ENCODE measurements at places on chromosomes 1 and 21.
A peak's percentile ranks its signal among the peaks of the same experiment; 100 is the strongest.

DNA sequence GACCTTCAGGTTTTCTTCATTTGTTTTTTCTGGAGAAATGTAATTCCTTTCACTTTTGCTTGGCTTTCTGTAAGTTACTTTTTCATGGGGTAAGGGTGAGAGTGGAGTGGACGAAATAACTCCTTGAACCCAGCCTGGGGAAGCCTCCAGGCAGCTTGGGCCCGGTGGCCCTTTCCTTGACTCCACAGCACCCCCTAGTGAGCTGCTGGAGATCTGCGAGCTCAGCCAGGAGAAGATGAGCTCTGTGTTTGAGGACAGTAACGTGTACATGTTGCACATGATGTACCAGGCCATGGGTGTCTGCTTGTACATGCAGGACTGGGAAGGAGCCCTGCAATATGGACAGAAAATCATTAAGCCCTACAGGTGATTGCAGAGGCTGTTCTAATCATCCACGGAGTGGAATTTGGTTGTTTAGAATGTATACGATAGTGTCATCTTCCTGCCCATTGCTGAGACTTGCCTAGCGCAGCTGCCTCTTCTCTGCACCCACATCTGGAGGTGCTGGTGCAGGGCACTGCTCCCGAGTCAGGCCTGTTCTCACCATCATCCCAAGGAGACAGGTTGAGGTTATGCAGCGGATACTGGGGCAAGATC lies 51.0 kb downstream of the SMYD2 start:
- peak; percentile 39 for DNase-seq

DNA sequence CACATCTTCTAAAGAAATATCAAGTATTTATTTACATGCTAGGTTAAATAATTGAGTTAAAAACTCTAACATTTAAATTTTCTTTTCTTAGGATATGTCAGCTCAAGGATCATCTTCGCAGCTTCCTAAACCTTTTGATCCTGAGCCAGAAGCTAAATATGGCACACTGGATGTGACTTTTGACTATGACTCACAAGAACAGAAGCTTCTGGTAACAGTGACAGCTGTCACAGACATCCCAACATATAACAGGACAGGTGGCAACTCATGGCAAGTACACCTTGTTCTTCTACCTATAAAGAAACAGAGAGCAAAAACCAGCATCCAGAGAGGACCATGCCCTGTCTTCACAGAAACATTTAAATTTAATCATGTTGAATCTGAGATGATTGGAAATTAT lies 132.7 kb upstream of the SERTAD4 start:
- DNase-seq = no peak

- peak; percentile 49 for DNase-seq
Observed at GRCh38 chr1:26747048-26747447, 40.7 kb upstream of the PIGV start.

- DNase-seq = no peak
Observed at GRCh38 chr1:214901718-214902117, 180.8 kb upstream of the KCNK2 start.

GRCh38 chr1:222521299-222522104 lies 26.4 kb downstream of the HHIPL2 start:
- DNase-seq = no peak

DNA sequence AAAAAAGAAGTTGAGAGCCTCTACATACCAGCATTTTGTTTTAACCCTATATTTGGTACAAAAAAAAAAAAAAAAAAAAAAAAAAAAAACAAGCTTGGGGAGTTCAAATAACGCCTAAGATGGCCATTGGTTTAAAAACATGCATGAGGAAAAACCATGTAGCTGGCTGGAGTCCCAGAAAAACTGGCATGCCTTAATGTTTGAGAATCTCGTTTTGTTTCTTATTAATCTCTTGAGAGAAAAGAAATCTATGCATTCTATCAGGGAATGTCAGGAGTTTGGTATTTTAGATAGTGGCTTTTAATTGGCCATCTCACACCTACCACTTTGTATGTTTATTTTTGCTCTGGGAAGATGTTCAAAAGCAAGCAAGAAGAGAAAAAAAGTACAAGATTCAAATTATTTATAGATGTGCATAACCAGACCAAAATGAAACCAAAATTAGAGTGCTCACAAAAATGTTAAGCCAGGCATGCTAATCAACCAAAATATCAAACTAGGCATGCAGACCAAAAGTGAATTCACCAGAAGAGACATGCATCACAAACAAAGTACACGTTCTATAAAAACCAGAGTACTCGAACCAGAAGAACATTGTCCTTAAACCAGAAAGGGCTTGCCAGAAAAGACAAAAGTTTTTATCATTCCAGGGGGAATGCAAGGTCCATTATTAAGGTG lies 156.6 kb downstream of the AK5 start:
- no peak for DNase-seq

DNA sequence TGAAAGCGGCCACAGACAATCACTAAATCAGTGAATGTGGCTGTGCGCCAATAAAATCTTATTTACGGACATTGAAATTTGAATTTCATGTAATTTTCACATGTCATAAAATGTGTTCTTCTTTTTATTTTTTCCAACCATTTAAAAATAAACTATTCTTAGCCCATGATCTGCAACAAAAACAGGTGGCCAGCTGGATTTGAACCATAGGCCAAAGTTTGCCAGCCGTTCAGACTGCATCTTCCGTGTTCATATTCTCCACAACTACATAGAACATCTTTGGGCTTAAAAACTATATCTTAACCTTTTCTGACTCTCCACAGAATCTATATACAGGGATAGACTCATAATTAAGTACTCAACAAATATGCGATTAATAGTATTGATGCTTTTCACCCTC lies 81.2 kb upstream of the RALGPS2 start:
- no peak for DNase-seq

GRCh38 chr1:55848906-55849305 lies 633.7 kb upstream of the USP24 start:
- no peak for DNase-seq

- no peak for DNase-seq
Observed at GRCh38 chr1:28871631-28872401, 42.6 kb upstream of the EPB41 start.

- DNase-seq = no peak
Observed at GRCh38 chr21:45634511-45635183, 8.9 kb upstream of the PCBP3 start.

DNA sequence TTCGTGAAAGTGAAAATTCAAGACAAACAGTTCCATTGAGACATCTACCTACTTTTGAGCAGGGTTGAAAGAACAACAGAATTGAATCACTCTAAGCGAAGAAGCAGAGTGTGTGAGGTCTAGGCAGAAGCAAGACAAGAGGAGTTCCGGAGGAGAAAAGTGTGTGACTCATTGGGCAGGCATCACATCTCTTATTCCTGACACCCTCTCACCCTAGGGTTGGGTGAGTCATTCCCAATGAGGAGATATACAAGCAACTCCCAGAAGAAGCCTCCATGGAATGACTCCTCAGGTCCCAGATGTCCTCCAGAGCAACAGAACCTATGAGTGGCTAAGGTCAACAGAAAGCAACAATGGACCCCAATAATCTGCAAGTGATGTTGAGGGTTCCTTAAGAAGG lies 138.1 kb downstream of the TPR start:
- DNase-seq = no peak

DNA sequence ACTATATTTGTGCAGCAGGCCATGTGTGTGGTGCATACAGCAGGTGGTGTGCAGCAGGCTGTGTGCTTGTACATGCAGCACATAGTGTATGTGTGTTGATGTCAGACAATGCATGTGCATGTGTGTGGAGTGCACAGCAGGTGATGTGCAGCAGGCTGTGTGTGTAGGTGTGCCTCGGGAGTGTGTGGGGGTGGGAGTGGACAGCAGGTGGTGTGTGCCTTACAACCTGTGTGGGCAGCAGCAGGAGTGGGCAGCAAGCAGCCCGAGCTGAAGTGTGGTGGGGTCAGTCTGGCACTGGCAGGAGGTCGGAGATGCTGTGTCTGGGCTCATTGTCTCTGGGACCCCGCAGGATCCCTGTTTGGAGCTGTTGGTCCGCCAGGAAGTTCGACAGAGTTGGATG lies 29.6 kb downstream of the PTPRF start:
- no peak for DNase-seq

DNA sequence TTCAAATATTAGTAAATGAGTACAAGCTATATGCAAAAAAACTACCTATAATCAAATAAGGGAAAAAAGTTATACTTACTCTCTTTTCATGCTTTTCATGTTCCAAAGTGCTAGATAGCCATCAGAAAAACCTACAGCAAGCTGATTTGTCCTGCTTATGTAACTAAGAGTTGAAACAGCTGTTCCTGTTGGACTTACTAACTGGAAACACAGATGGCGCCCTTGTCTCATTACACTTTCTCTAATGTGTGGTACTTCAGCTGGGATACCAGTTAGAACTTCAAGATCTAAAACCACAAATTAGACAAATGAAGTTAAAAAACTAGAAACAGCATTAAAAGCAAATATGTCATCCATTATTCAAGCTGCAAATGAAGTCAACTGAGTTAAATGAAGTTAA lies 24.3 kb downstream of the AHCTF1 start:
- peak; percentile 5 for DNase-seq

DNA sequence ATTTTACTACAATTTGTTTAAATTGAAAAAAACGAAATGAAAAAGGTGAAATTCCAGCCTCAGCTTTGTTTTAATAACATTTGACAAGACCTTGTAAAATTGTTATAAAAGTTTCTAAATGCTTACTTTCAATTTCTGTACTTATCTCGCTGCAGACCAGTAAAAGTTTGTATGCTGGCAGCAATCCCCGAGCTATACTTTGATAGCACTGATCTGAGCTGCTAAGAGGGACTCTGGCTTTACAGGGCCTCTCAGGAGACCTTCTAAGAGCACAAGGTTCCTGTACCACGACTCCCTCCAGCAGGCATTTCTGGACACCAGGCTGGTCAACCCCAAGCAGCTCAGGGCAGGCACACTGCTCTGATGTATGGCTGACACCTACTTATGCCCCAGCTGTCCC lies 13.1 kb downstream of the STMN1 start:
- no peak for DNase-seq

DNA sequence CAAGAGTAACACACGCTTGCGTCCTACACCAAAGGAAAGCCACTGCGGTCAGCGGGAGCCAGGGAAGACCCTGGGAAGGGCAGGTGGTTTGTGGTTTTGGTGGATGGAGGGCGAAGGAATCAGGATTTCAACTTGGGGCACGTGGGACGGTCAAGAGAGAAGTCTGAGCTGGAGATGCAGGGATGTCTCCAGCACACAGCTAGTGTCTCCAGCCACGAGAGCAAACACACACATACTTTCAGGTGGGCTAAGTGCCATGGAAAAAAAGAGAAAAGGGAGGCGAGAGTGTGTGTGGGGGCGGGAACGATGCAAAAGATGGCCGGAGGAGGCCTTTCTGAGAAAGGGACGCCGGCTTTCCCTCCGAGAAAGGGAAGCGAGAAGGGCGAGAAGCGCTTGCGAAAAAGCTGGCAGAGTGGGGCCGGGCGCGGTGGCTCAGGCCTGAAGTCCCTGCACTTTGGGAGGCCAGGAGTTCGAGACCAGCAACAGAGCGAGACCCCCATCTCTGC lies 1.4 kb upstream of the SRRM1 start:
- no peak for DNase-seq

GRCh38 chr1:45516036-45516435 lies 5.6 kb downstream of the PRDX1 start:
- DNase-seq = no peak

GRCh38 chr1:147389532-147390184 lies 147.2 kb downstream of the CHD1L start:
- peak; percentile 45 for DNase-seq

DNA sequence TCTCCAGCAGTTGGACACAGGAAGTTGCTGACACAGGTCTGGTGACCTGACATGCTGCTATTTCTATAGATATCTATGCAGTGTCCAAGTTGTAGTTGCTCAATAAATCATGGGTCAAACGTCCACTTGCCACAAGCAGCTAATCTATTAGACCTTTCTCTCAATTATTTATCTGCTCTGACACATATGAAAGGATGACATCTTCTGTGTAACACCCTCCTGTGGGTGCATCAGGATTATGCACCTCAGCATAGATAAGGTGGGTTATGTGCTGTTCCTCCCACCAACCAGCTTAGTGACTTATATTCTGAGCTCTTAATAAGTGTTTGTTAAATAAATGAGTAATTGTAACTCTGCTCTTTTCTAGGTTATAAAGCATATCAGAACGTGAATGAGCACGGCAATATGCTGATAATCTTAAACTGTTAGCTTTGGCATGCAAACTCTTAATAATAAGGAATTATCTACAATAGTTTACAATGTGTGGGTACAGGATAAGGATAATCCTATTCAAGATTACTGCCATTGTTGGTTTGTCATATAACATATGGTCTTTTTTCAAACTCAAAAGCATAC lies 90.7 kb upstream of the GCLM start:
- no peak for DNase-seq

DNA sequence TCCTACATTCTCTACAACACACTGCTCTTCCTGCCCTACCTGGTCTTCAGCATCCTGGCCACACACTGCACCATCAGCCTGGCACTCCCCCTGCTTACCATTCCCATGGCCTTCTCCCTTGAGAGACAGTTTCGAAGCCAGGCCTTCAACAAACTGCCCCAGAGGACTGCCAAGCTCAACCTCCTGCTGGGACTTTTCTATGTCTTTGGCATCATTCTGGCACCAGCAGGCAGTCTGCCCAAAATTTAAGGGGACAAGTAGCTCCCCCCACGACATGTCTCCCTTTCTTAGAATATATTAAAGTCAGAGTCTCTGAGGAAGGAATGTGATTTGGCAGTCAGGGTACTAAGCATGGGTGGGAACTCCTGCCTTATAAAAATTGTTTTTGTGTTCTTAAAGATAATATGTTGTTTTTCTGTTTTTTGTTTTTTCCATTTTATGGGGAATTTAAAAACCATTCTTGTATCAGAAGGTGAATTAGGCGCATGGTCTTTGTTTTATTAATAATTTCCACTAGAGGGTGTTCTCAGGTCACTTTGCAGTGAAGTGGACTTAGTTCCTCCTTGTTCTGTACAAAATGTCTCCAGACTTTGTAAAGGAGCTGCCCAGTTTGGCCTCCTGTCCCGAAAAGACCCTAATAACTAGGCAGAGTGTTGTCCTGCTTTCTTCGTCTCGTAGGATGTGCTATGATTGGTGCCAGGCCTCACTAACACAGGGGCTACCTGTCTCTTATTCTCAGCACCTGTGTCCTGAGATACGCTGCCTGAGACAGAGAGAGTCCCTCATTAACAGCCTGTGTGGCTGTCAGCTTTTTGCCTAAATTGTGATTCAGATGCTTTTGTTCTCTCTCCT lies 13.1 kb downstream of the UBIAD1 start:
- DNase-seq = peak; percentile 42

DNA sequence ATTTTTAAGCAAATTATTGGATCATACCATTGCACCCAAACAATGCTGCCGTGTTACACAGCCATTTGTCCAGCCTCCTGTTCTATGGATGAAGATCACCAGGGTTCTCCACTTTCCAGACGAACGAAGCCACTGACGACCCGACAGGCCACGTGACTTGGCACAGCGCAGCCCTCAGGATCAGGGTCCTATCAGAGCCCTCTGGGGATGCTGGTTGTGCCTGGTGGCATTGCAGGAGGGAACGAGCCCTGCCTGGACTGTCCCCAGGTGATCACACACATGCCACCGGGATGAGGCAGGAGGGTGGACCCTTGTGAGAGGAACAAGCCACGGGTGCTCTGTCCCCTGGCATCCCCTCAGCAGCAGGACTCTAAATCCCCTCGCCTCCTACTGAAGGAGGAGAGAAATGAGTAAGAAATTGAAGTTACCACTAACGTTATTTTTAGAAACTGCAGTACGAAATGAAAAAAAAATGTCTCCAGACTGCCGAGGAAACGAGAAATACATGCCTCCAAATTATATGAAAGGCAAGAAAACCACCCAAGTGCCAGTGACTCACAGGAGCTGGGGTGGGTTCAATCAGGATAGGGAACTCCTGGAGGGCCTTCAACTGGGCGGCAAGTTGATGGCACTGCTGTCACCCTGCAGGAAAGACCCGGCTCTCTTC lies 58.7 kb upstream of the PDE9A start:
- no peak for DNase-seq

- DNase-seq = no peak
Observed at GRCh38 chr1:40932006-40932405, 47.5 kb upstream of the CTPS1 start.
